ENCODE measurements at places on chromosomes 6 and 20.

- DNase-seq = no peak
These were observed 97.3 kb downstream of the CENPW start for GRCh38 chr6:126437205-126437604.

- DNase-seq = no peak
These were observed 1.1 kb upstream of the GRM1 start for GRCh38 chr6:146027586-146028251.

GRCh38 chr20:55744896-55745295 lies 260.4 kb downstream of the CBLN4 start:
- no peak for DNase-seq

GRCh38 chr20:50992733-50993457 lies 30.0 kb downstream of the KCNG1 start:
- DNase-seq = no peak

- no peak for DNase-seq
These were observed 436.7 kb upstream of the JAG1 start for GRCh38 chr20:11110535-11110934.

DNA sequence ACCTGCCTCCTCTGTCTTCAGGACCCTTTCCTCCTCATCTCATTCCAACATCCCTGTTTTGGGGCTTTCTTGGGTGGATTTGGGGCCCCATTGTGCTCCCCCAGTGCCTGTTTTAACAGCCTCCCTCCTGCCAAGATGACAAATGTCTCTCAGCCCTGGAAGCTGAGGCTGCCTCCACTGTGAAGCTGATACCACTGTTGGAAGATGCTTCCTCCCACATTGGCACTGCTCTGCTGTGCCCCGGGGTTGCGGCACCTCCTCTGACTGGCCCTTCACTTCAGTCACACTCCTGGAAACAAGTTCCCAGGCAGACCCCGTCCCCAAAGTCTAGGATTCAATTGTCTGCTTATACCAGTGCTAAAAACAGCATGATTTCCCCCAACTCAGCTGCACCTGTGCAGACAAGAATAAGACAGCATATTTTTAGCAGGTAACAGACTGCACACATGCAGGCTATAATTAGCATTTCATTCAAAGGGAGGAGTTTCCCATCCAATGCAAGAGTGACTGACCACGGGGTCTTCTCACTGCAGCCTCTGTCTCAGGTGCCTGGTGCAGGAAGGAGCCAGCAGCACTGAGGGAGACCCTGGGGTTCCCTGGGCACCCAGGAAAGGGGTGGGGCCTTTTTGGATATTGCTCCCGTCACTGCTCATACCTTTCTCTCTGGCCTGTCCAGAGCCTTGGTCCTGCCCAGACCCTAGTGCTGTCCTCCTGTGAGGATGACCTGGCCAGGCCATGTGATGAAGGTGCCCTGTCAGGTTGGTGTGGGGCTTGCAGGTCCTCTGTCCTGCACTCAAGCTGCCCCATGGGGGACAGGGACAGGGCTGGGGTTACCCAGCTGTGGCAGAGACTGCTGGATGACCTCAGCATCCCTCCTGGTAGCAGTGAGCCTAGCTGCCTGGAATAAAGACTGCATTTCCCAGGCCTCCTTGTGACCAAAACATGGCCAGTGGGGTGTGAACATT lies 31.5 kb upstream of the SULF2 start:
- peak; percentile 26 for DNase-seq

DNA sequence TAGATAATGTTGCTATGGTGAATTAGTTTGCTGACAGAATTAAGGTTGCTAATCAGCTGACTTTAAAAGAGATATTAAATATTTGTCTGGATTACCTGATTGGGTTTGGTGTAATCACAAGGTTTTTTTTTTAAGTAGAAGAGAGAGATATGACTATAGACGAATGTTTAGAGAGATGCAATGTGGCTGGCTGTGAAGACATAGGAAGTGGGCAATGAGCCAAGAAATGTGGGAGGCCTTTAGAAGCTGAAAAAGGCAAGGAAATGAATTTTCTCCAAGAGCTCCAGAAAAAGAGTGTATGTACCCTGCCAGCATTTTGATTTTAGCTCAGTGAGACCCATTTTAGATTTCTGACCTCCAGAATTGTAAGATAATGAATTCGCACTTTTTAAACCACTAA lies 598.3 kb downstream of the PKHD1 start:
- no peak for DNase-seq

GRCh38 chr20:57165427-57166004 lies 100.9 kb downstream of the BMP7 start:
- DNase-seq = no peak

DNA sequence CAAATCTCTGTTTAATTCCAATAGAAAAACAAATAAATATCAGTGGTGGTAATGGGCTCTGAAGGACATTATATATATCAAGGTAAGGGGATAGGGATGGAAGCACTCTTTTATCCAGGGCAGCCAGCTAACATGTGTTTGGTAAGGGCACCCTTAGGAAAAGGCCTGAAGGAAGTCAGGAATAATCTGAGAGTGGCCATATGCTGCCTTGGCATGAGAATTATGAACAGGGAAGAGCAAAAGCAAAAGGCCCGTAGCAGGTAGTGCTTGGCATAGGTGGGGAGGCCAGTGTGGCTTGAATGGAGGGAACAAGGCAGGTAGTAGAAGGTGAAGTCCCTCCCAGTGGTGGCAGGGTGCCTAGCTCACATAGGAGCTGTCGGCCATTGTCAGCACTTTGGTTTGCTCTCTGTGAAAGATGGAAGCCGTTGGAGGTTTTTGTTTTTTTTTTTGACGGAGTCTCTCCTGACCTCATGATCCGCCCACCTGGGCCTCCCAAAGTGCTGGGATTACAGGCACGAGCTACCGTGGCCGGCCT lies 39.6 kb upstream of the CSE1L start:
- DNase-seq = no peak

- no peak for DNase-seq
These were observed 705.9 kb downstream of the PTPRT start for GRCh38 chr20:42483730-42484303.

DNA sequence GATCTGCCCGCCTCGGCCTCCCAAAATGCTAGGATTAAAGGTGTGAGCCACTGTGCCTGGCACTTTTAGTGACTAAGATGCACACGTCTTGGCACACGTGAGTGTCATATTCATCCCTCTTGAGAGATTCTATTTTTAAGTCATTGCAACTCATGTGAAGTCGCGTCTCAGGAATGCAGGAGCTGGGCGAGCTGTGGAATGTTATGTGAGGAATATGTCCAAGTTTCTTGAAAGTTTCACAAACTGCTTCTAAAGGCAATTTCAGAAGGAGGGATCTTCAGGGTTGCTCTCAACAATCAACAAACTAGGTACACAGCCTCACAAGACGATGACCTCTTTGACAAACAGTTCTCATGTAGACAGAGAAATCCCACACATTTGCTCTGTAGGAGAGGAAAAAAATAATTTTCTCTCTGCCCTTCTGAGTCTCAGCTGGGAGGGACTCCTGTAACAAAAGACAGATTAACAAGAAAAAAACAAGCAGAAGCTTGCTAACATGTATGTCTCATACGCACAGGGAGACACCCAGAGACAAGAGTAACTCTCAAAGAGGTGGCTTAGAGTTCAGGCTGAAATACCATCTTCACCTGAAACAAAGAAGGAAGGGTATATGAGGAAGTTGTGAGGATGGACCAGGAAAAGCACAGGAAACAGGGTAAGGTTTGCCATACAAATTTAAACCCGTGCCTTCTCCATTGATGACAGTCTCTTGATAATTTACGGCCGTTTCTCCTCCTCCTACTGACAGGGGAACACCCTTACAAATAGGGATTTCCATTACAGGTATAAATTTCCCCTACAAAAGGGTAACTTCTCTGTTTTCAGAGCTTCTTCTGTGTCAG lies 45.3 kb upstream of the FAM50B start:
- DNase-seq = no peak

DNA sequence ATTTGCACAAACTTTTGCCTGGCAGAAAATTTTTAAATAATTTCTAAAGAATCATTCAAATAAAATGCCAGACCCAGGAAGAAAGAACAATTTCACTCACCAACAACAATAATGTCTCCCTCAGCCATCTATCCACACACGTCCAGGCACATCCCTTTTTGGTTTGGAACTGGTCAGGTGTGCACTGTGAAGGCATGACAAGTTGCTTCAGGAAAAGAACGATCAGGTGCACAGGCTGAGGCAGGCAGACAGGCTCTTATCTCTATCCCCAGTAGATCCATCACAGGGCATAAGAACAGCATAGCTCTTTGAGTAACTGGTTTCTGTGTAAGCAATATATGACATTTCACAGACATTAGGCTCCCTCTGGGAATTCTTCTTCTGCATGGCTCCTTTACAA lies 18.1 kb upstream of the NXT1 start:
- DNase-seq = no peak

GRCh38 chr20:35181731-35182130 lies 9.9 kb downstream of the PROCR start:
- no peak for DNase-seq

GRCh38 chr6:1624851-1625781 lies 15.4 kb downstream of the FOXC1 start:
- DNase-seq = peak; percentile 80

DNA sequence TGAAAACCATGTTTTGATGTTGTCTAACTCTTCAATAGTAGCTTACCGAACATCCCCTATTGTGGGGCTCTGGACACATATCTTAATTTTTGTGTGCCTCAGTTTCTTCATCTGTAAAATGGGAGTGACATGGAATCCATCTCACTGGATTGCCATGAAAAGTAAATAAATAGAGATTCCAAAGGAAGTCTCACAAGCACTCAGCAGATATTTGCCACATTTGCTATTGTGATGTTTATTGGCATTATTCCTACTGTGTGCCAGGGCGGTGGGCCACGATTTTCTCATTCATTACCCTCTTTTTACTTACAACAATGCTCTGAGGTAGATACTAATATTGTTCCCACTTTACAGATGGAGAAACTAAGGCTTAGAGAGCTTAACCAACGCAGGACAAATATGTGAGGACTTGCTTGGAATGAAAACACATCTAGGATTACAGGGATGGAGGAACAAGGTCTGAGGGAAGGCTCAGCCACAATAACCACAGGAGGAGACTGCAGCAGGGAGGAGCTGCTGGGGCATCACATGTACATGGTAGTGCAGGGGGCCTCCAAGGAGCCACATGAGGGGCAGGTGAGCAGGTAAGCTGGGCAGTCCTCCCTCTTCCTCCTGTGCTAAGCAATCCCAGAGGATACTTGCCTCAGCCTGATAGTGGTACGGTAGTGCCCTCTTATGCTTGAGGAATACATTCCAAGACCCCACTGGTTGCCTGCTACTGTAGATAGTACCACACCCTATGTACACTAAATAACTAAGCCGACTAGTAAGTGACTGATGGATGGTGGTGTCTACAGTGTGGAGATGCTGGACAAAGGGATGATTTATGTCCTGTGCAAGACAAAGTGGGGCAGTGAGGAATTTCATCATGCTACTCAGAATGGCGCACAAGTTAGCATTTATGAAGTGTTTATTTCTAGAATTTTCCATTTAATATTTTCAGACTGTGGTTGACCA lies 176.9 kb downstream of the FOXA2 start:
- DNase-seq = no peak

DNA sequence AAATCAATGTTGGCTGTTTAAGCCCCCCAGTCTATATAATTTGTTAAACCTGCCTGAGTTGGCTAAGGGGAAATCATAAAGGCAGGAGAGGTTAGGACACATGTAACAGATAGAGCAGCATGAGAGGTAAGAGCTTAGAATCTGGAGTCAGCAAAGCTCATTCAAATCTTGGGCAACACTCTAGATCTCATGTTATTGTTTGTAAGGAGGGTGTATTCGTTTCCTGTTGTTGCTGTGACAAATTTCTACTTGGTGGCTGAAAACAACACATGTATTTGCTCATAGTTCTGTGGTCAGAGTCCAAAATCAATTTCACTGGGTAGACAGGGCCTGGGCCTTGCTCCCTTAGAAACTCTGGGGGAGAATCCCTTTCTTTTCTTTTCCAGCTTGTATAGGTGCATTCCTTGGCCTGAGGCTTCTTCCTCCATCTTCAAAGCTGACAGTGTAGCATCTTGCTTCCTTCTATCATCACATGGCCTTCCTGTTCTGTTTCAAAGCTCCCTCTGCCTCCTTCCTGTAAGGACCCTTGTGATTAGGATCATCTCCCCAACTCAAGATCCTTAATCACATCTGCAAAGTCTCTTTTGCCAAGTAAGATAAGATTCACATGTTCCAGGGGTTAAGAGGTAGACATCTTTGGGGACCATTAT lies 4.4 kb downstream of the LY86 start:
- DNase-seq = no peak

DNA sequence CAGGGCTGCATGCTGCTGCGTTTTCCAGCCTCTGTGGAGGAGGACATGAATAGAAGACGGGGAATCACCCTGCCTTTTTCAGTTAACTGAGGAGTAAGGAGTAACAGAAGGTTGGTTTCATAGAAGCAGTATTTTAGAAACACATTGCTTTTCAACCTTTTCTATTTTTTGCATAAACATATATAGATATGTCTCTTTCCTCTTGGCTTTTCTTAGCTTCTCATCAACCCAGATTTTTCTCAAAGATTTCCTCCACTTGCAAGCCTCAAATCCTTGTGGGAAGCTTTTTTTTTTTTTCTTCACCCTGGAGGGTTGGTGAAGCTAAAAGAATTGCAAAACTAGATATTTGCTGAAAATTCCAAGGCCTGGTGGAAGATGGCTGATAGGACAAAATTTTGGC lies 6.0 kb downstream of the SLC24A3 start:
- no peak for DNase-seq

DNA sequence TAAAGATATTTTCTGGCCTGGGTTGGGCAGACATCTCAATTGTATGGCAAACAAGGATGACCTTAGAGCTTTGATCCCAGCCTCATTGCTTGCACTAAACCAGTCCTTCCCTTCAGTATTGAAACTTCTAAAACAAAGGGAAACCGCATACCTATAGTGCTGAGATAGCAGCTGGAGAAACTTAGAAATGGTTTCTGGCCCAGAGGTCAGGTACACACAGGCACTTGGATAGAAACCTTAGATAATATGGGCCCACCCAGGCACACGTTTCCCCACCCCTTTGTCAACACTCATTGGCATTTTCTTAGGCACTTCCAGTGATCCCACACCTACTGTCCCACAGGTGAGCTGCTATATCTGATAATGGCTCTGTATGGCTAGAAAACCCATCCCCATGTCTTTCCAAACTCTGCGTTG lies 22.1 kb downstream of the NRSN1 start:
- DNase-seq = no peak

- DNase-seq = no peak
These were observed 12.3 kb downstream of the ITPA start for GRCh38 chr20:3221398-3222226.
